Islet precursor cell (in vitro differentiated cells): ENCODE measurements at places on chromosomes 11 and 22.

- DNase-seq, result no peak
Observed at GRCh38 chr22:25853501-25854284, 111.7 kb downstream of the MYO18B start.

DNA sequence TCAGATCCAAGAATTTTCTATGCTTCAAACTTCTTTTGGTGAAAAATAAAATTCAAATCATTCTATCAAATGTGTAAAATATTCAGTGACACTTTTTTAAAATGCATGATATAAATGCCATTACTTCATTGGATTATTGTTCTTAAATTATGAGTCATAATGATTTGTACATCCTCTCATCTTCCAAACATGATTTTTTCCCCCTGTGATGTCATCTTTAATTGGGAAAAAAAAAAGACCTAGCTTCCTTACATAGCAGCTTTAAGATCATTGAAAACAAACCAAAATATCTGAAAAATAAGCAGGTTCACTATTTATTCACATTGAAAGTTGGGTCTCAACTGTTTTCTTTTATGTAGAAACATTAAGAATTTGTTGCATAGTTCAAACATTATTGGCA lies 1549.4 kb downstream of the LRRC4C start:
- DNase-seq, result no peak

- no peak for DNase-seq
Observed at GRCh38 chr11:907668-908067, 2.9 kb downstream of the CHID1 start.

- no peak for DNase-seq
Observed at GRCh38 chr22:45738206-45738605, 66.6 kb downstream of the ATXN10 start.

DNA sequence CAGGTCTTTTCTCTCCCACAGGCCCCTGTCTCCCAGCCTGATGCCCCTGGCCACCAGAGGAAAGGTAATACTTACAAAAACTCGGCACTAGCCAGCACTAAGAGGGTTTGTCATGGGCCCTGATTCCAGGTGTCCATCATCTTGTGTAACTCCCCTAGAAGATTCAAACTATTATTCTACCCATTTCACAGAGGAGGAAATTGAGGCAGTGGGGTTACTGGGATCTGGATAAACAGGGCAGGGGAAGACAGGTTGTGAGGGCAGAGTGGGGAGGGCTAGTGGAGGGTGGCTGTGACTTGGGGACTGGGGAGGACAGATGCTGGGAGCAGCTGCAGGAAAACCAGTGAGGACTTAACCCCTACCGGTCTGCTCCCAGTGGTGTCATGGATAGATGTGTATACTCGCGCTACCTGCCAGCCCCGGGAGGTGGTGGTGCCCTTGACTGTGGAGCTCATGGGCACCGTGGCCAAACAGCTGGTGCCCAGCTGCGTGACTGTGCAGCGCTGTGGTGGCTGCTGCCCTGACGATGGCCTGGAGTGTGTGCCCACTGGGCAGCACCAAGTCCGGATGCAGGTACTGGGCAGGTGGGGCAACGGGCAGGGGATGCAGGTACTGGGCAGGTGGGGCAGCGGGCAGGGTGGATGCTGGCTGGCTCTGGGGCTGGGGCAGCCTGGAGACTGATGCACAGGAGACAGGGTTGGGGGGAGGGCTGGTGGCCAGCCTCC lies 1.2 kb downstream of the VEGFB start:
- no peak for DNase-seq

DNA sequence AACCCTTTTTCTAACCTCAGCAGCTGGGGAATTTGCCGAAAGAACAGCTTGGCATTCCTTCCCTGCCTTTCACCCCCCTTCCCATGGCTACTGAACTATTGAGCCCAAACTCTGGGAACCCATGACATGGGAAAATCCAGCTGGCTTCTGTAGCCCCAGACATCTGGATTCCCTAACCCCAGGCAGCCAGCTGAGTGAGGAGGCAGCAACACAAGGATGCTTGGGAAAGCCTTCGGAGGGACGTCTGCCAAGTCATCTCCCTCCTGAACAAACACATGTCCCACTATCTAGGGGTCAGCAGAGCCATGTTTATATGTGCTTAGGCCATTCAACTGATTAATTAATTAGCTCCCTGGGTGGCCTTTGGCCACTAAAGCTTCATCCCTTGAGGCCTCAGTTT lies 21.6 kb downstream of the LRRC55 start:
- no peak for DNase-seq

DNA sequence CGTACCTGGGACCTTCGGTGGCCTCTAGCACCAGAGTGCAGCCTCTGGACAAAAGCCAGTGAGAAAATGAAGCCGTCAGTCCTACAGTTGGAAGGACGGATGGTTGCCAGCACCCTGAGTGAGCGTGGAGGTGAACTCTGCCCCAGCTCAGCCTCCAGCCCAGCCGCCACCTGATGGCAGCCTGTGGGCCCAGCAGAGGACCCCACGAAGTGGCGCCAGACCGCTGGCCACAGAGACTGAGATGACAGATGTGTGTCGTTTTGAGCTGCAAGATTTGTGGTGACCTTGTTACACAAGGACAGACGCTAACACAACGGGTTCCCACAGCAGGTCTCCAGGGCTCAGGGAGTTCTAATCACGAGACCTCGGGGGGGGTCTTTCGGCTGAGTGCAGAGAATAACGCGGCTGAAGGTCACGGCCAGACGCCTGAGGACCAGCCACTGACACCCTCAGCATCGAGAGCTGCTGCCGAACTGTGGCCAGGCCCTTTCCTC lies 75.0 kb downstream of the BRD1 start:
- DNase-seq, result peak; percentile 40

DNA sequence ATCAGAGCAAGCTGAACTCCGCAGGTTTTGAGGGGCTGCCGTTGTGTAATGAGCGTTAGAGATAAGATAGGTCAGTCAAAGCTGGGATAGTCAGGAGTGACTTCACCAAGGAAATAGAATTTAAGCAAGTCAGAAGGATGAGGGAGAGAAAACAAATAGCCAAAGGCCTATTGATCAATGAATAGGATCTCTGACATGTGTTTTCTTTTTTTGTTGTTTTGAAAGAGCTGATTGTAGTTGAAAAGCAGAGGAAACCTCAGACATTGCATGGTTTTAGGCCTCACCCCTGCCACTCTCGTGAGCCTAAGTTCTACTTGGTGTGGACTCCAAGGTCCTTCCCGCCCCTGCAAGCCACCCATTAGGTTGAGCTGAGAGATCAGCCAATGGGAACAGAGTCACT lies 3.2 kb downstream of the EIF3L start:
- no peak for DNase-seq

DNA sequence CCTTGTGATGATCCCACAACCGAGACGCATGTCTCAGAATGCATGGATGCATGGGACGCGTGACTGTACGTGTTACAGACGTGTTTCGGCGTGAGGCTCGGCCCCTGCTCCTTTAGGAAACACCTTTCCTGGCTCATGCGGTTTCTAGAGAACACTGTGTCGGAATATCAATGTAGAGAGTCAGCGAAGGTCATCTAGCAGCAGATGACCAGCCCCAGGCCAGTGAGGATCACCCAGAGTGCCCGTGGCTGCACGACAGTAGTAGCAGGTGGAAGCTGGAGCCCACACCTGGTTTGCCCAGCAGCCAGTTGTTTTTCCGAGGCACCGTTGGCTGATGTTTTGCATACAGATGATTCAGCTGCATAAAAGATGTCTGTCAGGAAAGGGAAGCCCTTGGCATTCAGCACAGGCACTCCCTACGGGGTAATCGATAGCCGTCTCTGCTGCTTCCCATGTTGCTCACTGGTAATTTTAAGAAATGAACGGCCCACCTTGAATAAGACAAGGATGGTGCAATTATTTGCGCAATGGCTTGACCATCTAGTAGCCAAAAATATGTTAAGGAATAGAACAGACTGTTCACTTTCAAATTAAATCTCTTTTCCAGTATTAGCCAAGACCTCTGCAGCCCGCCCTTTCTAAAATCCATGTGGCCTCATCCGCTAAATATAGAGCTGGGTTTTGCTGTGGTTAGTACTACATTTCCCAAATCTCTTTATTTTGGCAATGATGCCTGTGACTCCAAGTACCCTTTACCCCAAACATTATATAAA lies 1.1 kb upstream of the CLTCL1 start:
- no peak for DNase-seq

DNA sequence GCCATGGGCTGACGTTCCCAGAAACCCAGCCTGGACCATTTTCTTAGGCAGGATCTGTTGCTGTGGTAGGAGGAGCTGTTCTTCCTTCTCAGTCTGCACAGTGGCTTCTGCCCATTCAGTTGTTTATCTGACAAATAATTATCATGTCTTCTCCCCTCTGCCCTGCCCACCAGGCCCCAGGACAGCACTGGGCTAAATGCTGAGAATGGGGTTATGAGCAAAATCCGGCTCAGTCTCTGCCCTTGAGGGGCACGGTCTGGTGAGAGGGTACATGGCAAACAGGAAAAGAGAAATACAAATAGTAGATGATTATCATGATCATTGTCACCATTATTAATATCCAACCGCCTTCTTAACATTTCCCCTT lies 42.9 kb downstream of the C11orf96 start:
- DNase-seq, result no peak

- DNase-seq, result no peak
Observed at GRCh38 chr11:10032935-10033334, 261.1 kb downstream of the SBF2 start.

DNA sequence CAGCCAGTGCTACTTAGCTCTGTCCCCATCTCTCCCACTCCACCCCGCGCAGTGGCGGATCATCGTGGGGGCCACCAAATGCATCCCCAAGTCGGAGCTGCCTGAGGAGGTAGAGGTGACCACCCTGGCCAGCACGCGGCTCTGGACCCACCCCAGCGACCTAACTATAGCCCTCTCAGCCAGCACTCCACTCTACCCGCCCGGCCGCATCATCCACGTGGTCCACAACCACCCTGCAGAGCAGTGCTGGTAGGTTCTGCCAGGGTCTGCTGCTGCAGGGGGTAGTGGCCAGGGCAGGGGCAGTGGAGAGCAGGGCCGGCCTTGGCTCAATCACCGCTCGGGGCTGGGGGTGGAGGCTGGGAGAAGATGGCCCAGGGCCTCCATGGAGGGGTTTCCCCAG lies 13.0 kb upstream of the MYRF start:
- no peak for DNase-seq

GRCh38 chr11:94727819-94728218 lies 40.3 kb upstream of the AMOTL1 start:
- DNase-seq, result no peak

DNA sequence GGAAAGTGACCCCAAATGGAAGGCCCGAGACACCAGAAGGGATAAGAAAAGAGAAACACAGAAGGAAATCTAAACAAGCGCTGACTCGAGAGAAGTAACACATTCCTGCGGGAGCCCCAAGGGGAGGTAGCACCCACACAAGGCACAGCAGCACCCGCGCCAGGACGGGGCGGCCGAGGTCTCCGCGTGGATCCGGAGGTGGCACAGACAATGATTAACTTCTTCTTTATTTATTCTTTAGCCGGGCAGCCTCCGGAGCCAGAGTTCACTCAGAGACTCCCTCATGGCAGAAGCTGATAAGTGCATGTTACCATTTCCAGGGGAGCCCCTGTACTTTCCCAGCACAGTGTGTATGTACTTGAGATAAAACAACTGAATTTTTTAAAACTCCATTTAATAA lies 5.1 kb downstream of the TOLLIP start:
- peak; percentile 40 for DNase-seq

- peak; percentile 24 for DNase-seq
Observed at GRCh38 chr22:49305966-49306631, 521.6 kb downstream of the BRD1 start.

GRCh38 chr11:67280788-67281551 lies 8.1 kb upstream of the ANKRD13D start:
- DNase-seq, result no peak

- no peak for DNase-seq
Observed at GRCh38 chr11:94400050-94400449, 1.2 kb downstream of the GPR83 start.

- DNase-seq, result no peak
Observed at GRCh38 chr22:49334976-49335375, 492.7 kb downstream of the BRD1 start.

- no peak for DNase-seq
Observed at GRCh38 chr11:16169541-16169940, 186.8 kb downstream of the SOX6 start.

DNA sequence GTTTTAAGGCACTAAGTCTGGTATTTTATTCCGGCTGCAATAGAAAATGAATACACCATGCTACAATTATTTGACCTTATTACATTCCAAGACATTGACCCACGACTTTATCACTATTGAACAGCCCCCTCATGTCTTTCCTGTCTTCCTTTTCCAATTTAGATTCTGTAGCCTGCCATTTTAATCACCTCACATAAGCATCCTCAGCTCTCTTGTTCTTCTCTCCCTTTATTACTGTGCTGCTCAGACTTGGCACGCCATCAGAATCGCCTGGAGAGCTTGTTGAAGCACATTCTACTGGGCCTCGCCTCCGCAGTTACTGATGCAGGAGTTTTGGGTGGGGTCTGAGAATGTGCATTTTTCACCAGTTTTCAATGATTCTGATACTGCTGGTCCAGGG lies 38.7 kb upstream of the SWAP70 start:
- no peak for DNase-seq

DNA sequence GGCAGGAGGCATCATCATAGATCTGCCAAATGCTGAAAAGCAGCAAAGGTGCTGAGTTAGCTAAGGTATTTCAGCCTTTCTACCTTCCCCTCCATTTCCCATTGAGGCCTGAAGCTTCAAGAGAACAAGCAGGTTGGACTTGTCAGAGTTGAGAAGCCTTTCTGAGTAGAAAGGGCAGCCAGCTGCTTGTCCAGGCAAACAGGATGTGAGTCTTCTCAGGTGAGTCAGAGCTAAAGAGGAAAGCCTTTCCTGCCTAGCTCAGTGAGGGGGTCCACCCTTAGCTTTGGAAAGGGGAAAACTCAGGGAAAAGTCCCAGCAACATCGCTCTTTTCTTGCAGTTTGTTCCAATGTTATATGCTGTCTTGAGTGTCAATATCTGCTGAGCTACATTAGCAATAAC lies 13.2 kb upstream of the MPZL2 start:
- DNase-seq, result peak; percentile 83

- DNase-seq, result peak; percentile 78
Observed at GRCh38 chr22:36258701-36259614, 6.0 kb downstream of the APOL1 start.

GRCh38 chr22:43924877-43925276 lies 1.3 kb downstream of the PNPLA3 start:
- DNase-seq, result no peak

GRCh38 chr11:59141673-59142460 lies 789 bp upstream of the FAM111A start:
- no peak for DNase-seq

GRCh38 chr11:14537134-14537599 lies 17.0 kb upstream of the PSMA1 start:
- no peak for DNase-seq

DNA sequence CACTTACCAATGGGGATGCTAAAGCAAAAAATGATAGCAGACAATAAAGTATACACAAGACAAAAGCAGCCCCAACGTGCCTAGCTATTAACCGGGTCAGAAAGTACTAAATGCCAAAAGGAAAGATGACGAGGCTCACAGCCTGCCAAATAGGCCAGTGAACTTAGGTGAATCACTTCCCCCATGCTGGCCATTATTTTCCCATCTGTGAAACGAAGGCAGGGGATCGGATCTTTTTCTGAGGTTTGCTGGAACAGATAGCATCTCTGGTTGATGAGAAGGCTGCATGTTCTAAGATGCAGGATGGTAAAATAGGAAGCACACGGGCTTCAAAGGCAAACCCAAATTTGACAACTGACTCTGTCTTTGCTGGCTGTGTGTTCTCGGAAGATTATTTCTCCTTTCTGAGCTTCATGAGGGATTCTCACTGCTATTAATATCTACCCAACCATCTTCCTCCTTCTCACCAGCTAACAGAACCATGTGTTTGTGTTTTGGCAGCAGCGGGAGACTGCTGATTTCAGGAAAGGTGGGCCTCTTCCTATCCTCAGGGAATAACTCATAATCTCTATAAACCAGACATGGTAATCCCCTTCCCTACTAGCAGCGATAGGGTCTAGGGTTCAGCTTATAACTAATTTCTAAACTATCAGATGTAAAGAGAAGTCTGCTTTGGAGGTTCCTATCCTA lies 390.7 kb downstream of the LARGE1 start:
- DNase-seq, result no peak
